Right ventricle myocardium inferior (tissue), 1 donor: ENCODE measurements at places on chromosomes 7 and 10. TPM values are rescaled to one million over a fixed set of nuclear protein-coding genes. Genes with fewer than 3 reads are reported as not detected.

DNA sequence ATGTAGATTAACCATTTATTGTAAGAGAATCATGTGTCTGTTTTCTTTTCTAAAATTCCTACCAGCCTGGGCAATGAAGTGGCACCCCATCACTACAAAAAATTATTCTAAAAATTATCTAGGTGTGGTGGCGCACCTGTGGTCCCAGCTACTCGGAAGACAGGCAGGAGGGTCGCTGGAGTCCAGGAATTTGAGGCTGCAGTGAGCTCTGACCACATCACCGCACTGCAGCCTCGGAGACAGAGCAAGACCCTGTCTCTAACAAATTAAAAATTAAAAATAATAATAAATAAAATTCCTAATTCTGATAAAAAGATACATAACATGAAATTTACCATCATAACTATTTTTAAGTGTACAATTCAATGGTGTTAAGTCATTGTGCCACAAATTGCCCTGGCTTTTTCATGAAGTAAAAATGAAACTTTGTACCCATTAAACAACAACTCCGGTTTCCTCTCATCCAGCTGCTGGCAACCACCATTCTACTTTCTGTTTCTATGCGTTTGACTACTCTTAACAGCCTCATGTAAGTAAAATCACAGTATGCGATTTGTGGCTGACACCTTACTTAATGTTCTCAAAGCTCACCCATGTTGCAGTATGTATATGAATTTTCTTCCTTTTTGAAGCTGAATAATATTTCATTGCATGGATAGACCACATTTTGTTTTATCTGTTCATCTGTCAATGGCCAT, 20.6 kb upstream of the USP6NL start:
- no peak for DNase-seq

DNA sequence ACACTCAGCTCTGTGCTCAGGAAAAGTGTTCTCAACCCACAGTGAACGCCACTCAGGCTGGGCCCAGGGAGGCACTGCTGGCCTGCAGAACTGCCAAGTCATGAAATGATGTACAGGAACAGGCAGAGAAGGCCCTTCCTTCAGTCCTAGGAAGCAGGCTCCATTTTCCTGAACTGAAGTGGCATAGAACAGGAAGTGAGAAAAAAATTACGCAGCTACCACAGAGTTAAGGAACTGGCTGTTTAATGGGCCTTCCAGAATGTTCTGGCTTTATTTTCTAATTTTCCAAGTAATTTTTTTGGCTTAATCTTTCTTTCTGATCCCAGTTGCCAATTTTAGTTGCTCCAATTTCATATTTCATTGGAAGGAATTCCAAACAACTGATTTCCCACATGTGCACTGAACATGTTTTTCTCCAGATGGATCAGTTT, 39.3 kb downstream of the LRRC18 start:
- DNase-seq = no peak

- peak; percentile 75 for DNase-seq
Measured at GRCh38 chr10:79103585-79103984, 34.8 kb downstream of the ZMIZ1 start.

GRCh38 chr7:102934701-102935100, 21.9 kb downstream of the LRRC17 start:
- DNase-seq = no peak

GRCh38 chr7:99485094-99485493, 12.4 kb downstream of the ZNF789 start:
- DNase-seq = no peak

GRCh38 chr10:122703483-122704448, 4.1 kb upstream of the C10orf120 start:
- DNase-seq = peak; percentile 74

DNA sequence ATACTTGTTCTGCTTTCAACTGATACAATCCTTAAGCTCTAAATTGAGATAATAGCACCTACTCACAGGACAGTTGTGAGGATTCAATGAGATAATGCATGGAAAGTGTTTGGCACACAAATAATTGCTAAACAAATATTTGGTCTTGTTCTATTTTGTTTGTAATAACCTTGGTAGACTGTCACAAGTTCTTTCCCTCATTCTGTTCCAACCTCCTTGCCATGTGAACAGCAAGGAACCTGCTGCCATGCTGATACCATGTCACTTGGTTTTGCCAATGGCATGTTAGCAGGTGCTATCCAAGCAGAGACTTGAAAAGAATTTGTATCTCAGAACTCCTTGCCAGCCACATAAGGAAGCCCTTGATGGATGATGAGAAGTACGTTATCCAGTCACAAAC, 24.8 kb upstream of the TECTB start:
- DNase-seq = no peak

DNA sequence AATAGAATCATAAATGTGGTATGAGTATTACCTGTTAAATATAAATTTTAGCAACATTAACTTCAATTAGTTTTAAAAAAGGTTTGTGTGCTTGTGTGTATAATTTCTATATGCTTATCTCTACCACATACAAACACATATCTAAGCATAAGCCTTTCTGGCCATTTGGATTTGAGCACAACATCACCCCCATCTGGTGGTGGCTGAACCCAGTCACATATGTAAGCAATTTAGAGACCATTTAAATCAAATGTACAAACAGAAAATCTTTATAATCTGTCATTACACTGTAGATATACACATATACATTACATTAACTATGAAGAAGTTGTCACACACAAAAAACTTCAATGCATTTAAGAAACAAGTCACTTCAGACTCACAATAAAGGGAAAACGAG, 31.7 kb downstream of the GPR22 start:
- no peak for DNase-seq

- no peak for DNase-seq
Measured at GRCh38 chr10:126394948-126395347, 6.7 kb upstream of the ADAM12 start.

DNA sequence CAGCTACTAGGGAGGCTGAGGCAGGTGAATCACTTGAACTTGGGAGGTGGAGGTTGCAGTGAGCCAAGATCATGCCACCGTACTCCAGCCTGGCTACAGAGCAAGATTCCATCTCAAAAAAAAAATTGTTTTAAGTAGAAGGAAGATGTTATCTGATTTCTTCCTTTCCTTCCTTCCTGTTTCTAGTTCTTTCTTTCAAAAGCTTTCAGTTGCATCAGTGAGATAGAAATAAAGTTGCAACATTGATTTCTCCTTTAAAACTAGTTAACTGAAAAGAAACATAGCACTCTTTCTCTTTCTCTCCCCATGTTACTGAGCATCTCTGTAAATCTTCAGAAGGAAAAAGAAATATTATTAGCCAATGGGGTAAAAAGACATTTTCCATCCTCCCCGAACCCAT, 37.5 kb downstream of the CNNM1 start:
- no peak for DNase-seq

GRCh38 chr10:87696922-87697745, 37.5 kb downstream of the PAPSS2 start:
- peak; percentile 45 for DNase-seq

- DNase-seq = no peak
Measured at GRCh38 chr10:78028438-78029268, 662 bp downstream of the POLR3A start.

DNA sequence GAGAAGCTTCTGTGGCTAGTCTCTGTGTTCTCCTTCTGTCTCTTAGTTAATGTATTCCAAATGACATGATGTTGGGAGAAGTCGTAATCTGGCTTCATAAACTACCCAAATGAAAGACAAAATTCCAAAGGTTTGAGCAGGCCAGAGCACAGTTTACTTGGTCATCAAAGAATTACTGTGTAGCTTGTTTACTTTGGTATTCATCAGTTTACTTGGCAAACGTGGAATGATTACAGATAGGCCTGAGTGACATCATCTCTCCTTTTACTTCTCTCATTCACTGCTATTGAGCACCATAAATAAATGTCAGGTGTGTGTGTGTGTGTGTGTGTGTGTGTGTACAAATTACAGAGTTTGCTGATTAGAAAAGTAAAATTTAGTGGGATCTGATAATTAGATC, 327.3 kb downstream of the PHTF2 start:
- DNase-seq = no peak

DNA sequence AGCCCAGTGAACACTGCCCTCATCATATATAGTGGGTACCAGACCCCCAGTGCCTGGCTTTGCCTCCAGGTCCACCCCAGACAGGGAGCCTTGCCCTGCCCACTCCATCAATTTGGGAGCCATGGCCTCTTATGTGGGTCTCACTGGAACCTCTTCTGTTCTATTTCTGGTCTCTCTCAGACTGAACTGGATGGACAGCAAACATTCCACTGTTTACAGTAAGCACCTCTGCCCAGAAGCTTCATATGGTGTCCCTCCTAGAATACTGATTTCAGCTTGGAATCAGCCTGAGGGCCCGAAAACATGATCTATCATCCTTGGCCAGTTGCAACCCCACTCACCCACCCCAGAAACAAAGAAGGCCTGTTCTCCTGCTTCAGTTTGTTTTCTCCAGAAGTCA, 81.0 kb upstream of the SLF2 start:
- no peak for DNase-seq

- no peak for DNase-seq
Measured at GRCh38 chr10:111082102-111082975, 5.5 kb downstream of the ADRA2A start.

GRCh38 chr7:133294234-133294633, 41.4 kb downstream of the EXOC4 start:
- DNase-seq = no peak

- peak; percentile 89 for DNase-seq
Measured at GRCh38 chr7:122886357-122887081, at the start of gene CADPS2. Gene CADPS2, minus strand, starts transcription at chr7:122886460. Its CDS starts 123 bp downstream, at chr7:122886337.

DNA sequence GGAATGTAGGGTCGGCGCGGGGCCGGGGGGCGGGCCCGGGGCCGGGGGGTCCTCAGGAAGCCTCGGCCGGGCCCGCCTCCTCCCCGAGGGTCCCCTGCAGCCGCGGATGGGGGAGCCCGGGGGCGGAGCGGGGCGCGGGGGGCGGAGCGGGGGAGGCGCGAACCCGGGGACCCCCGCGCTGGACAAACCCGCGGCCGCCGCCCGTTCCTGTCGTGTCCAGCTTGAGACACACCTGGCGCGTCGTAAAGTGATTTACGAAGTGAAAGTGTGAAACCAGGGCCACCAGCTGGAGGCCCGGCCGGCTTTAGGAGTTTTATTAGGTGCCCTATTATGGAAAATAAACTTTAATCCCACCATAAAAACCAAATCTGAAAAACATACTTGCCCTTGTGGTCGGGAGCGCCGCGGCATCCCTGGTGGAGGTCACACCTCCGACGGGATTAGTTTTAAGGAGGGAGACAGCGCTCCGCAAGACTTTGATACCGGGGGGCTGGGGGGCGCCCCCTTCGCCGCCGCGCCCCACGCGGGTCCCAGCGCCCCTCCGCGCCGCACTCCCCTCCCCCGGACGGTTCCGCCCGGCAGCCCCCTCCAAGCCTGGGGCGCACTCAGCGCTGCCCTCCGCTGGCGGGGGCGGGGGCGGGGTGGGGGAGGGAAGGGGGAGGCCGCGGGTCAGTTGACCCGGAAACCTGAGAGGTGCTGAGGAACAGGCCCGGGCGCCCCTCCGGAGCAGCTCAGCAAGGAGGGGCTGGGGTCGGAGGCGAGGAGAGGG, 10.3 kb downstream of the MNX1 start:
- DNase-seq = peak; percentile 52

DNA sequence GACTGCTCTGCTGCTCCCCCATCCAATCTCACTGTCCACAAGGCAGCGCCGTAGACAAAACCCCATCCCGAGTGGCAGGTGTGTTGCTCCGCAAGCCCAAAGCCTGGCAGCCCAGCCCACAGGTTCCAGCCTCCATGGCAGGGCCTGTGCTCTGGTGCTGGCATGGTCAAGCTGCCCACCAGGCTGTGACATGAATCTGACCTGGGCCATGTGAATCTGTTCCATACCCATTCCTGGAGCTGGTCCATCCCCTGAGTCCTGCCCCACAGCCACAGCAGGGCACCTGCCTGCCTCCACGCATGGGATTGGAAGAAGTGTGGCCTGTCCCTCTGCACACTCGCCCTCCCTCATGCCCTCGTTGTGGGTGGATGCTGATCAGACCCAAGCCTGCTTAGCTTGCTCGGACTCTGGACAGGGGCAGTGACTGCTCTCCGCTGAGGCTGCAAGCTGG, 128.8 kb downstream of the PTPN20 start:
- DNase-seq = peak; percentile 50

GRCh38 chr7:16293669-16294425, 127.5 kb downstream of the CRPPA start:
- no peak for DNase-seq

DNA sequence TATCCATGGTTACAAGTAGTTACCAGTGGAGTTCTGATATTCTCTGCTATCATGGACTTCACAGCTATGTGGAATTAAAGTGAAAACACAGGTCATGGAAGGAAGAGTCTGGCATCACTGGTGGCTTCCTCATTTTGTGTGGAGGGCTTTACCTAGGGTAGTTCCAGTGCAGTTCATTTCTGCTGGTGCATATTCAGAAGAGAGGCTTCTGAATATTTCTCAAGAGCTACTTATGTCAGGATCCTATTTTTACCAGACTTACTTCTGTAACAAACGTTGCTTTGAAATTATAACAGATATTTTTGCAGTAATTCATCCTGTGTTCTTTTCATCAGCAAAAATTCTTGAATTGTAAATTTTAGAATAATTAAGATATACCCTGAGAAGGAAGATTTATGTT, 236.5 kb upstream of the NPSR1 start:
- no peak for DNase-seq

- DNase-seq = no peak
Measured at GRCh38 chr7:106257752-106258151, 27.0 kb downstream of the NAMPT start.

DNA sequence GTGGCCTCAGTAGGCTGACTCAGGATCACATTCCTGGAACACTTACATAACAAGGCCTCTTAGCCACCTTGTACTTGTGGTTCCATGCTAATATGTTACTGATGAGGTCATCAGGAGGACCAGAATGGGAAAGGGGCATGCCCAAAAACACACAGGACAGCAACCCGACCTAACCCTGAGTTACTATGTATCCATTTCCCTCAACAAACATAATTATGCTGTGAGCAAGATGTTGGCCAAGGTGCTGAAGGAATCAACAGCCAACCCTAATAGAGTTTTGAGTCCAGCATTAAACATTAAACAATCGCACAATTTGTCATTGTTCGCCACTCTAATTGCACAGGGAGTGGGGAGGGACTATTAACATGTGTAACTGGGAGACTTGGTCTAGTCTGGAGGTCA, 129.4 kb downstream of the PLPP4 start:
- DNase-seq = no peak

NEURL1 gene
- total RNA-seq = 0.05 TPM

C10orf53 gene
- not detected for total RNA-seq

PDZD7 gene
- total RNA-seq = 0.22 TPM

ADAM22 gene
- total RNA-seq = 1.2 TPM

HTR7 gene
- not detected for total RNA-seq

TMEM196 gene
- total RNA-seq = not detected

TRIM56 gene
- 21.0 TPM for total RNA-seq

ZNF488 gene
- not detected for total RNA-seq

OR2A1 gene
- not detected for total RNA-seq

CLRN3 gene
- not detected for total RNA-seq

CRTAC1 gene
- 1.5 TPM for total RNA-seq

NPFFR1 gene
- not detected for total RNA-seq

ANLN gene
- 3.3 TPM for total RNA-seq

ATOH7 gene
- not detected for total RNA-seq

ANKRD61 gene
- not detected for total RNA-seq

THSD7A gene
- total RNA-seq = 1.5 TPM
